ENCODE measurements at places on chromosomes 11 and 22. TPM values are rescaled to one million over a fixed set of nuclear protein-coding genes. Genes with fewer than 3 reads are reported as not detected.

DNA sequence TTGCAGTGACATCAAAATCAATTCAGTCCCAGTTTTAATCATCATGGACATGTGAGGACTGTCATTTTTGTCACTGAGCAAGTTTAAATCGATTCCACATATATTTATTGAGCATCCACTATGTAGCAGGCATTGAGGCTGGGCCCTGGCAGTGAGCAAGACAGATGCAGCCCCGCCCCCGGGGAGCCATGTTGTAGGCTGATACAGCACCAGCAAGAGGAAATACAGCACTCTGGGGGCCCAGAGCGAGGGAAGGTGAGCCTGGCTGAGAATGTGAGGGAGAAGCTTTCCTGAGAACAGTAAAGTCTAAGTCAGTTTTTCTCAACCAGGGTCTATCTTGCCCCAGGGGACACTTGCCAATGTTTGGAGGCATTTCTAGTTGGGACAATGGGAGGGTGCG, 108.6 kb upstream of the ASPHD2 start:
- DNase-seq = no peak

DNA sequence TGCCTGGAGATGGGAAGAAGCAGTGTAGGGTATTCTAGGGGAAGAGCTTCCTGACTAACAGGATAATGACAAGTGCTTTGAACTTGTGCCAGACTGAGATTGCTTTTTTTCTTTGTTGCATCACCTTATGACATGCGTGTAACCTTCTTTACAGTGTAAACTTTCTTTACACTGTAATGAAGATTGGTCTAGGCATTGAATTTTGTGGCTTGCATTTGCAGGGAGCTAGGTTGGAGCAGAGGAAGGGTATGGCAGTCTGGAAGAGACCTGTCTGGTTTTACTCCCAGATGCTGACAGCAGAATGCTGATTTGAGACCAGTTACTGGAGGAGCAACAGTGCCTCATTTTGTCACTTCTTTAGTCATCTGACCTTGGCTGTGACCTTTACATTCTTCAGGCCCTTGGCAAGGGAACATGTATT, 5.6 kb downstream of the DDB2 start:
- DNase-seq = no peak

- DNase-seq = no peak
Observed at GRCh38 chr11:77525455-77526091, 51.7 kb upstream of the PAK1 start.

- DNase-seq = no peak
Observed at GRCh38 chr11:72088076-72088808, 7.6 kb downstream of the LRRC51 start.

Gene SCO2
- total RNA-seq = 11.3 TPM

GRCh38 chr22:49079027-49079725, 748.5 kb downstream of the BRD1 start:
- DNase-seq = no peak

GRCh38 chr11:10415817-10416392, 39.2 kb upstream of the AMPD3 start:
- no peak for DNase-seq

DNA sequence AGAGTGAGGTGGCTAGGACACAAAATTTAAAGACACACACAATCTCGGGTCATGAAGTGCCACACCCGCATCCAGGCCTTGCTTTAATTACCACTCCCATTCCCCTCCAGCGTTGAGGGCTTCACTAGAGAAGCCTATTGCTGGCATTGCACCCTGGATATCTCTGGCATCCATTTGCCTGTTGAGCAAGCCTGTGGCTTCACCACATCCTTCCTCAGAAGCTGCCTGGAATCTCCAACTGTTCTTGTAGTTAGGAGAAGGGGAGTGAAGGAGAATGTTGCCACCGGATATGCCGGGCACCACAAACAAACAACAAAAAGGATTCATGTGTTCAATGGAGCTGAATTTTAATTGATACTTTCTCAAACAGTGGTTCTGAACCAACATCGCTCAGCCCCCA, 34.4 kb upstream of the RCN1 start:
- DNase-seq = no peak

- DNase-seq = no peak
Observed at GRCh38 chr11:28679795-28680468, 571.7 kb downstream of the METTL15 start.

DNA sequence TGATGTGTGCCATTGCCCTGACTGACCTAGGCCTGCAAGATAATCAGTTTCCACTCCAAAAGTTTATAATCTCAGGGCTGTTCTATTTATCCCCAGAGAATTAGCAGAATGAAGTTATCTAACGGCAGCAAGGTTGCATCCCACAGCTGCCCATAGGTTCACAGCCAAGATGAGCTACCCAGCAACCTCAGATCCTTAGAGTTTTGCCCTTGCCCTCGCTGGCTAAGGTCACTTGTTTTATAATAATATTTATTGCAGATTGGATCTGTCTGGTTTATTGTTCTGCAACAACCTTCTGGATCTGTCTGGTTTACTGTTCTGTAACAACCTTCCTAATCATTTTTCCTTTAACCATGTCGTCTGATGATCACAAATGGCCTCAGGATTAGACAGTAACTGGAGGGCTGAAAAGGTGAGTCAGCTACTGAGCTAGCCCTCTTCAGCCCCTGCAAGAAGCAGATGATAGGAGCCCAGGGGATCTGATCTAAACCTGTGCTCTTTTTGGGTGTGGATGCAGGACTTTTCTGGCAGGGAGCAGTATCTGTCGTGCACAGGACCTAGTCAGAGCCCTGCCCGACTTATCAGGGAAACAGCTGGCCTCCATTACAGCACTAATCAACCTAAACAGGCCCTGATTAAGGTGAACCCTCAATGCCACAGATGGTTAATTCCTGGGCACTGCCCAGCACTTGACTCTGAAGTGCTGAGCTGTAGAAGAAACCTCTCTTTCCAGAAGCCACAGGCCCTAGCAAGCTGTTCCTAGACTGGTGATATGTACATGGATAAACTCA, 642.9 kb upstream of the KIRREL3 start:
- DNase-seq = no peak

- no peak for DNase-seq
Observed at GRCh38 chr11:92967178-92967577, 2.3 kb upstream of the MTNR1B start.

Gene LRRC75B
- 0.40 TPM for total RNA-seq

Gene DGCR6
- total RNA-seq = 11.3 TPM

DNA sequence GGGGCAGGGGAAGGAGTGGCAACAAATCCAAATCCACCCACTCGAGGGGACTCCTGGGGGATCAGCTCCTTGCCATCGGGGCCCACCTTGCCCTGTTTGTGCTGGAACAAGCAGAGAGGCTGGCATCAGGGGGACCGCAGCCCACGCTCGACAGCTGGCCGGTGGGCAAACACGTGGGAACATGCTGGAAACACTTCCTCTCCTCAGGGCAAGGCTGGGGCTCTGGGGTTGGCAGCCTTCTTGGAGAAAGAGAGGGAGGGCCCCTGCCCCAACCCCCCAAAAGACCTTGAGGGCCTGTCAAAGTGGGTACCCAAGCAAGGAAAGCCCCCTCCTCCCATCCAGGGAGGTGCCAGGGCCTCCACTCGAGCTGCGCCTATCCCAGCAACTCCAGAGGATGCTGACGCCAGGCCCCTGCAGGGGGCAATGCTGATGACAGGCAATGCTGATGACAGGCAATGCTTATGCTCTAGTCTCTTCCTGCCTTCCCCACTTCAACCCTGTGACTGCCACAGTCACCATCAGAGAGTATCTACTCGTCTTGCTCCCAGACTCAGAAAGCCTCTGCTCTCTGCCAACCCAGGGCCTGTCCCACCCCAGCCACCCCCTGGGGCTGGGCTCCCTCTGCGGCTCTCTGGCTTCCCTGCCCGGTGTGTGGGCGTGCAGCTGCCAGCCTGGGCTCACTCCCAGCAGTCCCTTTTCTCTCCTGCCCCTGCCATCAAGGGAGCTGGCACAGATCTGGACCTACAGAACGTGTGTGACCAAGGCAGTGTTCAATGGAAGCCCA, 6.0 kb downstream of the ESS2 start:
- no peak for DNase-seq

GRCh38 chr11:117219001-117219400, 12.9 kb downstream of the PCSK7 start:
- DNase-seq = no peak

- DNase-seq = no peak
Observed at GRCh38 chr22:49229483-49230193, 598.0 kb downstream of the BRD1 start.

GRCh38 chr11:70142221-70142875, 60.7 kb upstream of the FADD start:
- no peak for DNase-seq

- no peak for DNase-seq
Observed at GRCh38 chr11:35878741-35879140, 65.1 kb upstream of the LDLRAD3 start.

GRCh38 chr11:35654711-35655110, 7.9 kb upstream of the TRIM44 start:
- no peak for DNase-seq

DNA sequence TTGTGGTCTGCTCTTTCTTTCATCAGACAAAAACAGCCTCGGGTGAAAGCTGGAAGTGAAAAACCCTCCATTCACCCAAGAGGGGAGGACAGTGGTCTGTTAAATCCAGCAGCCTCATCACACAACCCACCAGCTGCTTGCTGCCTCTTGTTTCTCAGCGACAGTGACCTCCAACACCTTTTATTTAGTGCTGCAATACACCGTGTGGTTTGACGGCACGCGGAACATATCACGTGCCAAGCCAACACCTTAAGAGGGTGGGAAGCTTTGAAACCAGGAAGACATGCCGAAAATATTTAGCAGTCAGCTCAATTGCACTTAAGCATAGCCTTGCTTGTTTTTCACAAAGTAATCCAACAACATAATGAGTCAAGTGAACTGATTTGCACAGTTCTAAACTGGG, 39.8 kb upstream of the POGLUT3 start:
- DNase-seq = no peak

Gene TIMP3
- not detected for total RNA-seq

Gene C11orf97
- not detected for total RNA-seq

- DNase-seq = no peak
Observed at GRCh38 chr11:1308743-1309497, 512 bp downstream of the TOLLIP start.

Gene OR5A1
- total RNA-seq = not detected

Gene PRR33
- not detected for total RNA-seq

- no peak for DNase-seq
Observed at GRCh38 chr11:69642549-69642912, 1.6 kb downstream of the CCND1 start.

DNA sequence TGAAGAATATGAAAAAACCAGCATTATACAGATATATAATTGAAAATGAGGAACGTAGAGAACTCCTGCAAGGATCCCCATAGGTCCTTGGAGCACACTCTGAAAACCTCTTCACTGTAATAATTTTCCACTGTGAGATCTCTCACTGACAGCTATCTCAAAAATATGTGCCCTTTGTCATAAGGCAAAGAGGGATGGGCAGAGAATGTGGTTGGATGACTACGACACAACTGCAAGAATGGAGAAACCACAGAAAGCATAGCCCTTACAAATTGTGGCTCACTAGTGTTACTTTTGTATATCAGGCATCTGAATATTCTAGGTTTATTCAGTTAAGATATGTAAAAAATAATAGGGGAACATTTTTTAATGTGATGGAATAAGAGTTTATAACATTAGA, 7.9 kb upstream of the CTSC start:
- no peak for DNase-seq

DNA sequence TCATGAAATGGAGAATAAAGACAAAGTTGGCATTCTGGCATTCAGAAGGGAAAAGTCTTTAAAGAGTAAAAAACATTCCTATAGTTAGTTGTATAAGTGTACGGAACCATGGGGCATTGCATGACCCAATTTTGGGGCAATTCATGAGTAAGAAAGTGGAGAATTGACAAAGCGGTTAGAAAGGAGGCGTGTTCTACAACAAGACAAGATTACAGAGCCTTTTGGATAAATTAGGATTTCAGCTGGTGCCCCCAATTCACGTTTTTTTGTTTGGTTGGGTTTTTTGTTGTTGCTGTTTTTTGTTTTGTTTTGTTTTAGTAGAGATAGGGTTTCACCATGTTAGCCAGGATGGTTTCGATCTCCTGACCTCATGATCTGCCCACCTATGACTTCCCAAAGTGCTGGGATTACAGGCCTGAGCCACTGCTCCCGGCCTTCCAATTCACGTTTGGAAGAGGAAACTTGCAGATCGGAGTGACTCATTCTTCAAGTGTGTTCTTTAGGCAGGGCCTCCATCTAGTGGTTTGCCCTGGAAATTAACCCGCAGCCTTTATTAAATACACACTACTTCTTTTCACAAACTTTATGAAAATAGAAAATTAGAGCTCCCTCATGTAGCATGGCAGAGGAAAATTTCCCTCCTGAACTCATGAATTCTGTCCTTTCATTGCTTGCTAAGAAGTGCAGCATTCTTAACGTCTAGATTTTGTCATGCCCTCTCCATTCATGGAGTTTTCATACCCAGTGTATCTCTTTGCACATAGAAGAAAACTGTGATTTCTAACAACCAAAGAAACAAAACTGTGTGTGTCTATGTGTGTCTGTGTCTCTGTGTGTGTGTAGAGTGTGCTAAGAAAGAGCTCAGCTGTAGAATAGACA, 118.1 kb downstream of the BBOX1 start:
- DNase-seq = no peak

Gene GGT5
- not detected for total RNA-seq

- DNase-seq = no peak
Observed at GRCh38 chr11:71165771-71166170, 86.6 kb downstream of the SHANK2 start.

GRCh38 chr11:46498179-46498578, 95.6 kb downstream of the AMBRA1 start:
- no peak for DNase-seq

DNA sequence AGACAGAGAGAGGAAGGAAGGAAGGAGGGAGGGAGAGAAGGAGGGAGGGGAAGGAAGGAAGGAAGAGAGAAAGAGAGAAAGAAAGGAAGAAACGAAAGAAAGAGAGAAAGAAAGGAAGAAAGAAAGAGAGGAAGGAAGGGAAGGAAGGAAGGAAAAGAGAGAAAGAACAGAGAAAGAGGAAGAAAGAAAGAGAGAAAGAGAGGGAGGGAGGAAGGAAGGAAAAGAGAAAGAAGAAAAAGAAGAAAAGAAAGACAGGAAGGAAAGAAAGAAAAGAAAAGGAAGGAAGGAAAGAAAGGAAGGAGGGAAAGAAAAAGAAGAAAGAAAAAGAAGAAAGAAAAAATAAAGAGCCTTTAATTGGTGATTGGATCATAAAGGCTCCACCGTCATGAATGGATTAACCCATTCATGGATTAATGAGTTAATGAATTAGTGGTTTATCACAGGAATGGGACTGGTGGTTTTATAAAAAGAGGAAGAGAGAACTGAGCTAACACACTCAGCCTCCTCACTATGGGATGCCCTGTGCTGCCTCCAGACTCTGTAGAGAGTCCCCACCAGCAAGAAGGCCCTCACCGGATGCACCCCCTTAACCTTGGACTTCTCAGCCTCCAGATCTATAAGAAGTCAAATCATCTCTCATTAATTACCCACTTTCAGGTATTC, 9.0 kb upstream of the PLAAT2 start:
- DNase-seq = no peak

DNA sequence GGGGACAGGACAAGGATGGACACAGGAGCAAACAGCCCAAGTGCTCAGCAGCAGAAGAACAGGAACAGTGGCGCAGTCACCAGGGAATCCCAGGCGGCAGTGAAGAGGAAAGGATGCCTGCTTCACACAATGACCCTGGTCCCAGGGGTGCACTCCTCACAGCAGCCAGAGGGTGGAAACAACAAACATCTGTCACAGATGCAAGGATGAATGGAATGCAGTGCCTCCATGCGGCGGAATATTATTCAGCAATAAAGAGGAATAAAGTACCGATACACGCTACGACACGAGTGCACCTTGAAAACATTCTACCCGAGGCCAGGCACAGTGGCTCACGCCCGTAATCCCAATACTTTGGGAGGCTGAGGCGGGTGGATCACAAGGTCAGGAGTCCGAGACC, 12.7 kb downstream of the CSNK1E start:
- no peak for DNase-seq
